ENCODE measurements at places on chromosomes 1 and 21.

DNA sequence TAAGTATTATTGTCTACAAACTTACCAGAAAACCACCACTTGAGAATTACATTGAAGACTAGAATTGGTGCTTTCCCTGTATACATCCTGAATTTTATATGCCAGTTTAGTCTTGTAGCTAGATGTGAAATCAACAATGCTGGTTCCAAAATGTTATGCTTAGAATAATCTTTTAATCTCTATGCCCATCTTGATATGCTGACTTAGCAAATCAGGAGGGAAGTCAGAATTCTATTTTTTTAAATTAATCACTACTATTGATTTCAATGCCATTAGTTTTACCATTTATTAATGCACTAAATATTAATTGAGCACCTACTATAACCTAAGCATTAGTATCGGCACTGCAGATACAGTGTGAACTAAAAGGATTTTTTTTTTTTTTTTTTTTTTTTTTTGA, 641.6 kb upstream of the ADGRL4 start:
- DNase-seq: no peak

DNA sequence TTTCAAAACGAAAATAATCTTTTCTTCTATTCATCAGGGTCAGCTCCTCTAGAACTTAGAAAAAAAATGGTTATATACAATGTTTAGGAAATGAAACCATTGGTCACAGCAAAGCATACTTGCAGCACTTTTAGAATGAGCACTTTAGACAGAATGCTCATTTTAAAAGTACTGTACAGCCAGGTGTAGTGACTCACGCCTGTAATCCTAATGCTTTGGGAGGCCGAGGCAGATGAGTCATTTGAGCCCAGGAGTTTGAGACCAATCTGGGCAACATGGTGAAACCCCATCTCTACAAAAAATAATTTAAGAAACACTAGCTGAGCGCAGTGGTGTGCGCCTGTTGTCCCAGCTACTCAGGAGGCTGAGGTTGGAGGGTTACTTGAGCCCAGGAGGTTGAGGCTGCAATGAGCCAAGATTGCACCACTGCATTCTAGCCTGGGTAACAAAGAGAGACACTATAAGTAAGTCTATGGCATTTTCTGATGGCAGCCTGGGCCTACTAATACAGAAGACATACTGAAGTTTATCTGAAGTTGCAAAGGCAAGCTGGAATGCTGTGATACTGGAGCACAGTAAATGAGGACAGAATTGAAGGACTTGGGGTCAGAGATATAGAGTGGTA, 48.9 kb upstream of the ZNF326 start:
- DNase-seq: no peak

DNA sequence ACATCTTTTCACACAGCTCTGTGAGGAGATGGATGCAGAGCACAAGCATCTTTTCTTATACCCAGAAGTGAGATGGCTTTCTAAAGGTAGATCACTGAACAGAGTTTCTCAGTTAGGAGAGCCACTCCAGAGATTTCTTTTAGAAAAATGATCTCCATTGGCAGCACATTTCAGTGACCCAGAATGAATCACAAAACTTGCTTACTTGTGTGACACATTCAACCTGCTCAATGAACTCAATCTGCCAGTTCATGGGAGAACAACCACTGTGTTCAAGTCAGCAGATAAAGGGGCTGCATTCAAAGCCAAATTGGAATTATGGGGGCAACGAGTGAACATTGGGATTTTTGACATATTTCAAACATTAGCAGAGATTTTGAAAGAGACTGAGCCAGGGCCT, 78.3 kb downstream of the UCHL5 start:
- no peak for DNase-seq

GRCh38 chr21:41501919-41502318, 6.0 kb downstream of the TMPRSS2 start:
- DNase-seq: no peak

DNA sequence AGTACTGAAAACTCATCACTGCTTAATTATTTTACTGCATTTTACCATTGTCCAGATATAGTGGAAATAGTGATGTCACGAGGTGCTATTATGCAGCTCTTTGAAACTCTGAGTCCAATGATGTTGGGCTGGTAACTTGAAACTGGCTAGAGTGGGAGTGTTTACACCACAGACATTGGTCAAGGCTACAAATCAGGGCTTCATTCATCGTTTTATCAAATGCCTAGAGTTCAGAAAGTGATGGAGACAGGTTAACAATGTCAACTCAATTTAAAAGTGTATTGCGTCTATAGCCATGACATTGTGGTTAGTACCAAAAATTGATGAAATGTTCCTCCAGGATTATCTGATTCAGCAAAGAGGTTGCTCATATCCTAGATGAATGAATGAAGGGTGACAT, 12.7 kb downstream of the PADI1 start:
- DNase-seq: no peak

DNA sequence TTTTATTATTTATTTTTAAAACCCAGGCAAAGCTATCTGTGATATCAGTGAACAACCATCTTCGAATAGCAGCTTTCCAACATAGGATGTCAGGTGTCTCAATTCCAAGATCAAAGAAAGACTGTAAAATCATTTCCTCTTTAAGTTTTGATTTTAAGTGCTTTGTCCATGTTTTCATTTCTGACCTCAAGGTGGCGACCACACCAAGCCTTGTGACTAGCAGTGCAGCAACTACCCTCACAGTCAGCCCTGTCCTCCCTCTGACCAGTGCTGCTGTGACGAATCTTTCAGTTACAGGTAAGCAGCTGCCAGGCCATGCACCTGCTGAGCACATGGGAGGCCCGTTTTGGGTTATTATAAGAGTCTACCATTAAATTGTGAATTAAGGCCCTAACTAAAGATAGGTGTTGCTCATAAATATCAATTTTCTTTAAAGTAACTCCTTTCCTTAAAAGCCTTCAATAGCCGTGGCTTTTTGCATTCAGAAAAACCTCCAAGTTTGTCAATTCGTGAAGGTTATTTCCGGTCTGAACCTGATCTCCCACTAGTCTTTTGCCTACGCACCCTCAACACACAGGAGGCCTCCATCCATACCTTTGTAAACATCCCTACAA, 117.0 kb downstream of the CD247 start:
- peak; percentile 30 for DNase-seq

- no peak for DNase-seq
Measured at GRCh38 chr1:24319962-24320361, 805 bp downstream of the GRHL3 start.

DNA sequence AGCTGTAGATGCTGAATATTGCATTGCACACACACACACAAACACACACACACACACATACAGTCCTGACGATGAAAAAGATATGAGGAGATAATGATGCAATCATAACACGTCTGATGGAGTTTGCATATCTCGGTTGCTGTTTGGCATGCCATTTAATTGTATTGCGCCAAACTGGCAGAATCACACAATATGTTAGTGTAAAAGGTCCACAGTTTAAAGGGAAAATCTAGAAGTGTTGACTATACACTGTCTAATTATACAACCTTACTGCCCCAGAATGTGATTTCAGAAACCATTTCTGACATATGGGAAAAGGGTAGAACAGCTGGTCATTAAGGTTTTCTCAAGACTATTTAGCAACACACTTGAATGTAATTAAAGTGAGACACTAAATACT, 123.7 kb upstream of the PROX1 start:
- no peak for DNase-seq

- no peak for DNase-seq
Measured at GRCh38 chr1:154745750-154746425, 124.2 kb downstream of the KCNN3 start.

- DNase-seq: no peak
Measured at GRCh38 chr21:39188521-39189139, 5.4 kb upstream of the PSMG1 start.

DNA sequence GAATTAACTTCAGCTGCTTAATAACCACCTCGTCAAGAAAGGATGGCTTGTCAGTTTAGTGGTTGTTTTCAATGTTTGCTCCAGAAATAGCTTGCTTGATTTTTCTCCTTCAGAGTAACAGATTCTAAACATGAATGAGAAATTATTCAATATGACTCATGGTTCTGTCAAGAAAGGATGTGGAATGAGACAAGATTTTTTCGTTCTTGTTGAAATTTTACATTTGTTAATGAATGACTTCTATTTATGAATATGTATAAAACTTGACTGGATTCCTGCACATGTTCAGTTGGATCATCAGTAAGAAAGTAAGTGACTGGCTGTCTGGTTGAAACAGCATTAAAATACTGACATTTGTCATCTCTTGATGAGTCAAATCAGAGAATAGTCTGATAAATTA, 38.3 kb downstream of the IFI44 start:
- DNase-seq: no peak

- DNase-seq: peak; percentile 68
Measured at GRCh38 chr1:235160957-235161684, at the start of gene RBM34. RBM34 (minus strand) TSS chr1:235161250; CDS start chr1:235161226, 24 bp downstream.

- no peak for DNase-seq
Measured at GRCh38 chr1:48654606-48655210, 122.0 kb downstream of the BEND5 start.

- DNase-seq: no peak
Measured at GRCh38 chr1:80607064-80607463, 1193.7 kb upstream of the ADGRL2 start.

DNA sequence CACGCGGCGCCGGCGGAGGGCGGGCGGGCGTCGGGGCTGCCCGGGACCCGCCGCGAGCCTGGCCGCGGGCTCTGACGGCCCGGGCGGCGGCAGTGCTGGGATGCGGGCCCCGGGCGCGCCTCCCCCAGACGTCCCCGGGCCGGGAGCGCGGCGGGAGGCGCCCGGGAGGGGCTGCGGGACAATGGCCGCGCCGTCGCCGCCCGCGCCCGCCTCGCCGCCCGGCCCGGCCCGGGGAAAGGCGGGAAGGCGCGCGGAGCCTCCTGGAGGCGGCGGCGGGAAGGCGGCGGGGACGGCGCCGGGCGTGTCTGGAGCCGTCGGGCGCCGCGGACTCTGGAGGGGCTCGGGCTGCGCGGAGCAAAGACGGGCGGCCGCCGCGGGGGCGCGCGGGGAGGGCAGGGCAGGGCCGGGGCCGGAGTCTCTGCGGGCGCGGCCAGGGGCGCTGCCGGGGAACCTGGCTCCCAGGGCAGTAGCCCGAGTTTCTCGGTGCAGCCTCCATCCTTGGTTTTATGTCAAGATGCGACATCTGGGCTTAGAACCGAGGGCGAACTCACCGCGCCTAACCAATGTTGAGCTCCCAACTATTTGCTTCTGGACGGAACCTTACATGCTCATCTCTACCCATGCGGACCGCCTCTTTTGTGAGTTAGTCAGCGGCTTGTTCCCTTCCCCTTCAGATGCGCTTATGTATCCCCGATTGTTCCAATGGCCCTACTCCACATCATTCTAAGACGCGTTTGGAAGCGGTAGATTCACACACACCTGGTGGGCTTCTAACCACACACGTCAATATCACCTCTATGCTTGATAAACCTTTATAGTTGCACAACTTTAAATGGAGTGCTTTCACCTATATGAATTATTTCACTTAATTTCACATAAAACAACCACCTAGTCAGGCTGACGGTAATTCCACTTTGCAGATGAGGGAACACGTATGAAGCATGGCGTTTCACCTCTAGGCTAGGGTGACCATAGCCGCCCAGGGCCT, 651 bp downstream of the ZBTB8A start:
- DNase-seq: no peak

- no peak for DNase-seq
Measured at GRCh38 chr1:65243491-65243890, 65.9 kb upstream of the DNAJC6 start.

DNA sequence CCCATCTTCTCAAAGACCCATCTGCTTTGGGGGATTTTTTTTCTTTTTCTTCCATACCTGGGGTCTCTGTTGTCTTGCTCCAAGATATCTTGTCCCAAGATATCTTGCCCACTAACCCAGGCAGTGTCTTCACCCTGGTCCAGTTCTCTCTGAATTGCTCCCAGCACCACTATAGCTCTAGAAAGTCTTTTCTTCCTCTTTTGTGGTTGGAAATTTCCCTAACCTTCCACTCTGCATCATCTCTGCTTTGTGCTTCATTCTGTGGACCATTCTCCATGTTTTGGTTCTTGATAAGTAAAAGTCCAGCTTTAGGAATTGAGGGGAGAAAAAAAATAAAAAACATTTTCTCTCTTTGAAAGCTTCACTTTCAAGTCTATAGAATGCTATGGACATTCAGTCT, 20.9 kb downstream of the STYXL2 start:
- DNase-seq: no peak

DNA sequence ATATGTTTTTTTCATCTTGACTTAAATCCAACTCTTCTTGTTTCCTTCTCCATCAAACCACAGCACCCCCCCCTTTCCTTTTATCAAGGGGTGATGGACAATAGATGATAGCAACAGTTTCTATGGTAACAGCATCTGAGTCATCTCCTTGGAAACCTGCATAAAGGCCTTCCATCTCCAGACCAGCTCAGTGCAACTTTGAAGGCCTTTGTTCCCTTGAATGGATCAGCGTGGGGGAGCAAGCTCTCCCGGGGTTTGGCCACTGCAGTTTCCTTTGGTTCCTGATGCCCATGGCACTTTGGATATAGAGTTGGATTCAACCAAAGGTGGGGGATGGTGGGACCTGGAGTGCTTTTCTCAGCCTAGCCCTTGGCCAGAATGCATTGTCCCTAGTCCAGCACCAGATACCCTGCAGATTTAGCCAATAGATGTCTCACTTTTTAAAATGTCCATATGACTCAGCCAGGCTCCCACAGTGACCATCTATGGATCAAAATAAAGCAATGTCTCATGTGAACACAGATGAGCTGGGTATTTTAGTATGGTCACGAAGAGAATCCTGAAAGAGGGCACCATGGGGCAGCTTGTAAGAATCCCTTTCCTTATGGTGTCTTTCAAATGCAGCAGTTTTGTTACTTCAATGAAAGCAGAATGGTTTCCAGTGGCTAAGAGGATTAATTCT, 127.7 kb downstream of the SPATA46 start:
- no peak for DNase-seq

DNA sequence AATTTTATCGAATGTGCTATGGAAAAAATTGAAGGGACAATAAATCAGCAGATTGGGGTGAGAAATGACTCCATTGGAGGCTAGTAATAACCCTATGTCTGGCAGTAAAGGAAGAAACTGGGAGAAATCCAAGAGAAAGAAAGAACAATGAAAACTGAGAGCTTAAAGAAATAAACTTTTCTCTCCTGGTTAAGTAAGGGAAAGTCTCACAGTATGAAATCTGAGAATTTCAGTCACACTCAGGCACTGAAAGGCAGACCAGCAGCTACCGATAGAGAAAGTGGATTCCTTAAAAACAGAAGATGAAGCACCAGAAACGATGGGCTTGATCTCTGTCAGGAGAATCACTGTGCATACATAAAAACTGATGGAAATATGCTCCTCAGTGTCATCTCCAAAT, 404.2 kb downstream of the PLPP3 start:
- no peak for DNase-seq

- DNase-seq: no peak
Measured at GRCh38 chr1:192159781-192160180, 1.5 kb downstream of the RGS18 start.

DNA sequence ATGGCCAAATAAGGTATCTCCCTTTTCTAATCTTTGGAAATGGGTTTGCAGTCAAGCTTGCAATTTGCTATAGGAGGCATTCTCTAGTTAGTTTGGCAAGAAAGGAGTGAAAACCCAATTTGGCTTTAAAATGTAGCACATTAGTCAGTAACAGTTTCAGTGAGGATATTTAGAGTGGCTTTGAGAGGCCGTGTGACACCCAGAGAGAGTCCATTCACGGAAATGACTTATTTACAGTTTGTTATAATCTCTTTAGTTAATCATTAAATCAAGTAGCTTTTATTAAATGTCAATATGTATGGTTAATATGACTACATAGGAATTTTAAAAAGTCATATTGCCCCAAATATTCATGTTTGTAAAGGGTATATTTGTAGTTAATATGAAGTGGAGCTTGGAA, 9.6 kb downstream of the ZBTB18 start:
- DNase-seq: no peak

Measured in NCI-H2081 treated with DMSO at 0.1 percent for 48 hours (cell line).